ENCODE measurements at places on chromosomes 4 and X.

DNA sequence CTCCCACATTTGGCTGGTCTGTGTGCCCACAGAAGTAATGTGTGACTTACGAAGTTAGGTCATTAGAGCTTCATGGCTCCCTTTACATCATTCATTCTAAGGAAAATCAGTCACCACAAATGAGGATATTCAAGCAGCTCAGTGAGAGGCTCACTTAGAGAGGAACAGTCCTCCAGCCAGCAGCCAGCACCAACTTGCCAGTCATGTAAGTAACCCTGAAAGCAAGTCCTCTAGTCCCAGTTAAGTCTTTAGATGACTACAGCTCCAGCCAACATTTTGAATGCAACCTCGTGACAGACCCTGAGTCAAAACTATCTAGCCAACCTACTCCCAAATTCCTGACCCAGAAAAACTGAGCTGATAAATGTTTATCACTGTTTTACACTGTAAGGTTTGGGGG lies 71.3 kb downstream of the LRBA start:
- no peak for DNase-seq

DNA sequence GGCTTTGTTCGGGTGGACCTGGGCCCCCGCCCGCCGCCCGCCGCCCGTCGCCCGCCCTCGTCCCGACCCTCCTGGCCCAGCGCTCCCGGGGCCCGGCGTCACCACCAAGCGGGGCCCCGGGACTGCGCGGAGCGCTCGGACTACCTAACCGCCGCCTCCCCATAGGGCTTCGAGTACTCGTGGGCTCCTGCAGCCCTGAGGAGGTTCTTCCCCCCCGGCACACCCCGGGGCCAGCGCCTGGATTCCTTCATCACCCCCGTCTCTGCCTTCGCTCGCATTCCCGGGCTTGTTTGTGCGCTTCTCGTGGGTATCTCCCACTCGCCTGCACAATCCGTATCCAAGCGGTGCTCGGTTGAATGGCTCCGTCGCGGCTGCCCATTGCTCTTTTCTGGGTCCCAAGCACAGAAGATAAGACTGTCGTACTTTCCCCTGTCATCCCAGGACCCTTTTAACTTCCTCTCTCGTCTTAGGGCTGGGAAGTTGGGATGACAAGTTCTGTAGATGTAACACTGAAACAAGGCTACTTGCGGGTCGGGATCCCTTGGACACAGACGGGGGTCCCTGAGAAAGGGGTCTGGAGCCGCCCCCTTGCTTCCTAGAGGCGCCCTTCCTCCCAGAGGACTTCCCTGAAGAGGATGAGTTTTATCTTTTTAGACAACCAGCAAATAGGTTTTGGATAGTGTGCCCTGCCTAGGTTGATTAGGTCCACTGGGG lies 565 bp downstream of the MOB1B start:
- DNase-seq: peak; percentile 2

GRCh38 chr4:8547108-8547911 lies 32.9 kb upstream of the GPR78 start:
- no peak for DNase-seq

GRCh38 chr4:6697131-6697530 lies 3.5 kb downstream of the S100P start:
- DNase-seq: no peak

GRCh38 chr4:82951196-82951595 lies 50.7 kb downstream of the THAP9 start:
- DNase-seq: no peak

DNA sequence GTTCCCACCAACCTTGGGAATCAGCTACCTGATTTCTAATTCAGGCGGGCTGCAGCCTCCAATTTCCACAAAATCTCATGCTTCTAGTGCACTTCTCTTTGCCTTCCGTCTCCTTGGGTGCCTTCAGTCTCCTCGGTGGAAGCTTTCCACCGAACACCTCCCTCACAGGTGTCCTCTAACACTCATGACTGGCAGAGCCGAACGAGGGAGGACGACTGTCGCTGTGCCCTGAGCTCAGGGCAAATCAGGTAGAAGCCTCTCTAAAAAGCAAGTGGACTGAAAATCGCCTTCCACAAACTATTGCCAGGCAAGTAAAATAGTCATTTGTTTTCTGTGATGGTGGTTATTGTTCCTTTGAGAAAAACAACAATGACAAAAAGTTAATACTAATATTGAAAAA lies 176.1 kb upstream of the PPARGC1A start:
- DNase-seq: no peak

- peak; percentile 18 for DNase-seq
Observed at GRCh38 chrX:16869393-16870094, 618 bp downstream of the RBBP7 start.

DNA sequence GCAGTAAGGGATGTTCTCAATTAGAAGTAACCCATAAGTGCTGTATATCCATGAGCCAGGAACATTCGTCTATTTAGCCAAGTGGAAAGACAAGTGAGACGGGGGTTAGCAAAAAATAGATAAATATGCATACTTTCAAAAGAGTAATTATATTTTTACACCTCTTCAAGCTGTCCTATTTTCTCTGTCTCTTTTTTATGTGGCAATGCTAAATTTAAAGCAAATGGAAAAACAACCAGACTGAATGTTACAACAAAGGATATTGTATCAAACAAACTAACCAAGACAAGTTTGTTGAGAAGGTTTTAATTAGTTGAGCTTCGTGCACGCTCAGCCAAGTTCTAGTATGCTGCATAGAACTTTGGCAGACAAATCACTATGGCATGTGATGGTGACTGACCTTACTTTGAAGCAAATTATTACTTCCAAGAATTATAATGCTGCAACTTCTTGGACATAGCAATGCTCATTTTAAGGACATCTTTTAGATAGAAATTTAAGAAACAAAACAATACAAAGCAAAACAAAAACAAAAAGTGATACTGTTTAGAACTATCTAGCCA lies 61.4 kb upstream of the TMEM150C start:
- DNase-seq: no peak

GRCh38 chr4:183348136-183348535 lies 25.9 kb upstream of the CLDN24 start:
- no peak for DNase-seq

- DNase-seq: no peak
Observed at GRCh38 chr4:5045097-5045496, 6.2 kb upstream of the STK32B start.

- peak; percentile 31 for DNase-seq
Observed at GRCh38 chr4:147707892-147708672, 23.8 kb upstream of the ARHGAP10 start.

GRCh38 chr4:5933116-5933515 lies 40.2 kb upstream of the CRMP1 start:
- no peak for DNase-seq

- no peak for DNase-seq
Observed at GRCh38 chrX:21989384-21989783, 42.7 kb upstream of the PHEX start.

- no peak for DNase-seq
Observed at GRCh38 chr4:18954538-18954937, 933.0 kb upstream of the LCORL start.

- no peak for DNase-seq
Observed at GRCh38 chr4:167265231-167265630, 30.9 kb upstream of the SPOCK3 start.

DNA sequence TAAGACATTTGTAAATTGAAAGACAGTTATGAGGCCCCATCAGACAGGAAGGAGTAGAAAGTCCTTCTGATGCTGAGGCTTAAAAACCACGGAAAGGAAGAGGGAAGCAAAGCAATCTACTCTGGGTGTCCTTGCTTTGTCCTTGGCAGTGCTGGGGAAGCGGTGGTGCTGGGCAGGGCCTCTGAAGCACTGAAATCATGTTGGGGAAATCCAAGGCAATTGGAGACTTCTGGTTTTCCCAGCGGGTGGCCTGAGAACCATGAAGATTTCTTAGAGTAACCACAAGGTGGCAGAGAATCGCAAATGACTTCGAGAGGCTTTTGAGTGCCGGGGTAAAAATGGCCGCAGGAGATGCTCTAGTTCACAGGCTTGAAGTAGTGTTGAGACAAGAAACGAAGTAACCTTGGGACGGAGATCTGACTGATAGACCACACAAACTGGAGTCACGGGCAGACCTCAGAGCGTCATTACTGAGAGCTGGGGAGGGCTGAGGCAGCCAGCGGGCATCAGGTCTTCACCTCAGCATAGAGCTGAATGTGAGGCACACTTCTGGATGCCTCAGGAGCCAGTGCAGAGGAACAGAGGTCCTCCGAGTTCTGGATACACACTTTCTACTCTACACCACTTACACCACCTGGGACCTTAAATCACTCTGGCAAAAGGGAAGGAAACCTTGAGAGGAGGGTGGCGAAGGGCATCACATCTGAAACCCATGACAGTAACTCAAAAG lies 130.7 kb upstream of the GPRIN3 start:
- DNase-seq: no peak

GRCh38 chr4:26782830-26783202 lies 77.8 kb upstream of the STIM2 start:
- no peak for DNase-seq

DNA sequence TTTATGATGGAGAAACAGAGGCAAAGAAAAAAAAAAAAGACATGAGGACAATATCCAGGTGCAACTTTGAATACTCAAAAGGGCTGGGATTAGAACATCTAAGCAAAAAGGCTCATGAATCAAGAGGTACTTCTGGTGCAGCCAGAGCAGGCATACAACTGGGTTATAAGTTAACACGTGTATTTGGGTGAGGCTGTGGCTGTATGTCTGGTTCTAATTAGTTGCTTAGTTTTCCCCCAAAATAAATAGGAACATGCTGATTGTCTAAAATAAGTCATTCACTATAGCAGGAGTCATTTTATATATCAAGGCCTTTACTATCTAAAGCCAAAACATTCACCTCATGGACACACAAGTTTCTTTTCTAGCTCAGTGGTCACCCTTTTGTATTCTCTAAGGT lies 20.2 kb downstream of the NHS start:
- no peak for DNase-seq

DNA sequence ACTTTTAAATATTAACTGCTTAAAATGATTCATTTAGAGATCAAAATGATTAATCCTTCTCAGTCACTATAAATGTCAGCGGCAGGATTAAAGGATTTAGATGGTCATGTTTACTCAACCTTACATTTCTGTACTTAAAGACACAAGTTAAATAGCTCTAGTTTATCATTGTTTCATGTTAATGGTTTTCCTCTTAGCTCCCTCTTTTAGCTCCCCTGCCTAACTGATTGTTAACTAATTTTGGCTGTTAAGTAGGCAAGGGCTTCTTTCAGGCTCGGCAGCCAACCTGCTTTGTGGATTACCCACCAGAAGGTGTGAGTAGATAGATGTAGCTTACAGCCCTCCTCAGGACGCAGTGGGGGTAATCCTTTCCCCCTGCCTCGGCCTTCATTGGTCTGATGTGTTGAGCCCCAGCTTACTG lies 96.0 kb downstream of the TENM3 start:
- no peak for DNase-seq

DNA sequence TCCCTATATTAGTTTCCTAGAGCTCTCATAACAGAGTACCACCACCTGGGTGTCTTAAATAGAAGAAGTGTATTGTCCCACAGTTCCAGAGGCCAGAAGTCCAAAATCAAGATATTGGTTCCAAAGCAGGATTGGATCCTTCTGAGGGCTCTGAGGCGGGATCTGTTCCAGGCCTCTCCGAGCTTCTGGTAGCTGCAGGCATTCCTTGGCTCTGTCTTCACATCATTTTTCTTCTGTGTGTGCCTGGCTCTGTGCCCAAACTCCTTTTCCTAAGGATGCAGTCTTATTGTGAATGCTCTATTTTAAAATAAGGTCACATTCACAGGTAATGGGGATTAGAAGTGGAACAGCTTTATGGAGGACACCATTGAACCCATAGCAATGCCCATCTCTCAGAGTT lies 253.7 kb upstream of the TAPT1 start:
- no peak for DNase-seq

DNA sequence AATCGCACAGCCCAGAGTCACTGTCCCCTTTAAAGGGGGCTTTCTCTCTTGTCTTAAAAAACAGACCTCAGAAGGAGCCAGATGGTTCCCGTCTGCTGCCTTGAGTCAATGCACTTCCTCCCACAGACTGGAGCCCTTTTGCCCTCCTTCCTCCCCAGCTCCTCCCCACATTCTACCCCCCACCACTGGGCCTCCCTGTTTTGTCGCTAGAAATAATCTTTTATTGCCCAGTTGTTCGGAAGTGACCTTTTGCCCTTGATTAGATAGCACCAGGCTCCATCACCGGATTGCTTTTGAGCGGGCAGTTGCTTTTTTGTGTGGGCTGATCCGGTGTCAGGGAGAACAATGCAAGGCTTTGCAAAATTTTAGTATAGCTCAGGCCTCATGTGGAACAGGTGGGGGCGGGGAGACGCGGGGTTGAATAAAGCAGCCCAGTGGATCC lies 47.7 kb downstream of the SPRY1 start:
- no peak for DNase-seq

DNA sequence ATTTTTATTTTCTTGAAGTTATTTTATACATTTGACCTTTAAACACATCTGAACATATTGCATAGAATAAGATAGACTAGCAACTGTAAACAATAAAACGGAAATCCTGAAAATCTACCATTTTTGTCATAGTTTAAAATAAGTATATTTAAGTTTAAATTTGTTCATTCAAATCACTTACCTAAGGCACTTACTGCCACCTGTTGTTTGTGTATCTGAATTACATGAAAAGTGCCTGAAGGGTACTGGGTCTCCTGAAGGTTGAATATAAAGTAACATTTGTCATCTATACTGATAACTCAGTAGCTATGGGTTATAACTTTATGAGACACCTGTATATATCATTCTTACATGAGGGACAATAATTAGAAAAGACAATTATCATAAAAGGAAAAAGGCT lies 38.6 kb downstream of the TRPC5 start:
- DNase-seq: no peak

DNA sequence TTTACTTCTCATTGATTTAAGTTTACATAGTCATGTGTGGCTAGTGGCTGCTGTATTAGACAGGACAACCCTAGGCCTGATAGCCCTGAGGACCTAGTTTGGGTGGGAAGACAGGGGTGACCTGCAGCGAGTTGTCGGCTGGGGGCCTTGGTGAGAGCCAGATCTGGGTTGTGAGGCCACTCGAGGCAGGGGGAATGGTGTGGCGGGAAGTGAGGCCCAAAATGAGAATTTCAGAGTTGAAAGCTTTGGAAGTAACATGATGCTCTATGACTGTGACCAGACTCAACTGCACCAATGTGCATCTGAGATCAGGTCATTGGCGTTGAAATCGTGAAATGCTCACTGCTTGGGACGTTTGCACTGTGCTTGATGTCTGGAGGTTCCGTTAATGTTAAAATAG lies 72.9 kb downstream of the TBL1X start:
- DNase-seq: no peak

- no peak for DNase-seq
Observed at GRCh38 chr4:76504613-76505465, 69.8 kb downstream of the SHROOM3 start.

GRCh38 chr4:11439836-11440235 lies 11.1 kb upstream of the HS3ST1 start:
- DNase-seq: no peak

Measured in stimulated activated CD8-positive, alpha-beta memory T cell treated with anti-CD3 and anti-CD28 coated beads, Interleukin-7, amount 100 ng/mL, for 1 hour (primary cell).